ENCODE measurements at places on chromosomes 5 and 9.

DNA sequence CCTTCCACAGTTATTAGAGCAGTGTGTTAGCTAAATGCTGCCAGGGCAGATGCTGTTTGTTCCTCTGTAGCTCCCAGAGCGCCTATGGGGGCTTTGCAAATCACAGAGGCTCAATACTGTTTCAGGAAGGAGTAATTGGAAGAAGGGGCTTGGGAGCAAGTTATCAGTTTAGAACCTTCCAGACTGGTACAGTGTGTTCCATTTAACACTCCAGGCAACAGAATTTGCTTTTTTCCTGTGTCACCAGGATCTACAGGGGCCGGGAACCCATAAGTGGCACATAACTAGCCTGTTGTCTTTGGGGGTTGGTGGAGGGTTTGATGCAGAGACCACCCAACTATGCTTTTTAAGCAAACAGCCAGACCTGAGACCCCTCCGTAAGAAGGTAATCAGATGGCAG, 307.3 kb upstream of the KCNN2 start:
- H3K27ac ChIP-seq, result no peak overlapping the region
- H3K4me1 ChIP-seq, result no peaks in the 10 kb centered on the region
- H3K27me3 ChIP-seq, result no peaks in the 10 kb centered on the region
- H3K4me3 ChIP-seq, result no peak overlapping the region
- DNase-seq, result no peak

GRCh38 chr5:60649288-60649917, 50.6 kb downstream of the DEPDC1B start:
- no peak overlapping the region for H3K4me3 ChIP-seq
- no peaks in the 10 kb centered on the region for H3K36me3 ChIP-seq
- H3K4me1 ChIP-seq, result no peaks in the 10 kb centered on the region

- DNase-seq, result no peak
- H3K4me1 ChIP-seq, result no peaks in the 10 kb centered on the region
- H3K36me3 ChIP-seq, result no peaks in the 10 kb centered on the region
- H3K27ac ChIP-seq, result no peak overlapping the region
- H3K27me3 ChIP-seq, result no peaks in the 10 kb centered on the region
- H3K4me3 ChIP-seq, result no peak overlapping the region
These were observed 456.7 kb downstream of the ZNF608 start for GRCh38 chr5:124289641-124290311.

- no peak overlapping the region for H3K4me3 ChIP-seq
- no peaks in the 10 kb centered on the region for H3K27me3 ChIP-seq
- H3K4me1 ChIP-seq, result no peaks in the 10 kb centered on the region
- H3K27ac ChIP-seq, result no peak overlapping the region
These were observed 37.5 kb downstream of the MTREX start for GRCh38 chr5:55345327-55345726.
